ENCODE measurements at places on chromosomes 1 and 21.

DNA sequence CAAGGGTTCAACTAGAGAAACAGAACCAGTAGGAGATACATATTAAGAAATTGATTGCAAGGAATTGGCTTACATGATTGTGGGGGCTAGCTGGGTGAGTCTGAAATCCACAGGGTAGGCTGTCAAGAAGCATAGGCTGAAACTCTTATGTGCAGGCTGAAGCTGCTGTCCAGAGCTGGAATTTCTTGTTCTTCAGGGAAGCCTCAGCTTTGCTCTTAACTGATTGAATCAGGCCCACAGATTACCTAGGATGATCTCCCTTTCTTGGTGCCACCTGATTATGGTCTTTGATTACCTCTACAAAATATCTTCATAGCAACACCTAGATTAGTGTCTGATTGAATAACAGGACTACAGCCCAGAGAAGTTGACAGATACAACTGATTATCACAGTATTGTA, 22.5 kb upstream of the FRRS1 start:
- no peak for DNase-seq

GRCh38 chr1:96598416-96599168, 123.0 kb upstream of the PTBP2 start:
- DNase-seq = no peak

DNA sequence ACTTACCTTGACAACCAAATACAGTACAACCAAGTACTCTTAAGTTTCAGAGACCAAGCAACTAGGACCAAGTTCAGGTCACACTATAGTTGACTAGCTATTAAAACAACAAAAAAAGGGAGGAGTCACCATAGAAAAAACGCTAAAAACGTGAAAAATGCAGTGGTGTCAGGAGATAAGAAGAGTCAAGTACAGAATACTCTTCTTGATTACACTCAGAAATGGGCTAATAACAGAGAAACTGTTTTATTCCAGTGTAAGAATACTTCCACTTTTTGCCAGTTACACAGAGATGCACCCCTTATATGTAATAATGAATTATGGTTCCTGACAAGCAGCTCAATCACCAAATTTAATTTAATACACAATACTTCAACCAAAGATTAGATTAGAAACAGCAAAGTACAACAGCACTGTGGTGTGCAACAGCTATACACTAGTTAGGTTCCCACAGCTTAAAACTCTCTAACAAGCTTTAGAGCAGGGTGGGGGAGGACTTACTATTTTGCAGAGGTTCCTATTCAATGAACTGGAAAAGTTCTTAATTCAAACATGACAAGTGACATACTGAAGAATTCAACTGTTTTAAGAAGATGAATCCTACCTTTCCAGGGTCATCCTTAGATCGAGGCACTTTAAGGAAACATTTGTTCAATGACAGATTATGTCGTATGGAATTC, 70.4 kb downstream of the FOXJ3 start:
- DNase-seq = no peak

GRCh38 chr1:56148326-56149193, 430.8 kb downstream of the PLPP3 start:
- DNase-seq = no peak

DNA sequence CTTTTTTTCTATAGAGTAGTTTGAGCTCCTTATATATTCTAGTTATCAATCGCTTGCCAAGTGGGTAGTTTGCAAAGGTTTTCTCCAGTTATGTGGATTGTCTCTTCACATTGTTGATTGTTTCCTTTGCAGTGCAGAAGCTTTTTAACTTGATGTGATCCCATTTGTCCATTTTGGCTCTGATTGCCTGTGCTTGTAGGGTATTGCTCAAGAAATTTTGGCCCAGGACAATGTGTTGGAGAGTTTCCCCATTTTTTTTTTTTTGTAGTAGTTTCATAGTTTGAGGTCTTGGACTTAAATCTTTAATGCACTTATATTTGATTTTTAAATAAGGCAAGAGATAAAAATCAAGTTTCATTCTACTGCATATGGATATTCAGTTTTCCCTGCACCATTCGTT, 774.8 kb upstream of the ADAMTS5 start:
- no peak for DNase-seq

- no peak for DNase-seq
Observed at GRCh38 chr1:155300553-155301329, 497 bp downstream of the PKLR start.

- DNase-seq = no peak
Observed at GRCh38 chr1:159229260-159229885, 24.7 kb downstream of the ACKR1 start.

DNA sequence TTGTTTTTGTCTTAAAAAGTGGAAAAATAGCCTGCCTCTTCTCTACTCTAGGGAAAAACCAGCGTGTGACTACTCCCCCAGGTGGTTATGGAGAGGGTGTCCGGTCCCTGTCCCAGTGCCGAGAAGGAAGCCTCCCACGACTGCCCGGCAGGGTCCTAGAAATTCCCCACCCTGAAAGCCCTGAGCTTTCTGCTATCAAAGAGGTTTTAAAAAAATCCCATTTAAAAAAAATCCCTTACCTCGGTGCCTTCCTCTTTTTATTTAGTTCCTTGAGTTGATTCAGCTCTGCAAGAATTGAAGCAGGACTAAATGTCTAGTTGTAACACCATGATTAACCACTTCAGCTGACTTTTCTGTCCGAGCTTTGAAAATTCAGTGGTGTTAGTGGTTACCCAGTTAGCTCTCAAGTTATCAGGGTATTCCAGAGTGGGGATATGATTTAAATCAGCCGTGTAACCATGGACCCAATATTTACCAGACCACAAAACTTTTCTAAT, 35.0 kb upstream of the TDRD10 start:
- DNase-seq = peak; percentile 44

GRCh38 chr1:172135978-172136610, 284.4 kb upstream of the C1orf105 start:
- DNase-seq = no peak

- DNase-seq = no peak
Observed at GRCh38 chr1:160859166-160859565, 3.5 kb downstream of the CD244 start.

DNA sequence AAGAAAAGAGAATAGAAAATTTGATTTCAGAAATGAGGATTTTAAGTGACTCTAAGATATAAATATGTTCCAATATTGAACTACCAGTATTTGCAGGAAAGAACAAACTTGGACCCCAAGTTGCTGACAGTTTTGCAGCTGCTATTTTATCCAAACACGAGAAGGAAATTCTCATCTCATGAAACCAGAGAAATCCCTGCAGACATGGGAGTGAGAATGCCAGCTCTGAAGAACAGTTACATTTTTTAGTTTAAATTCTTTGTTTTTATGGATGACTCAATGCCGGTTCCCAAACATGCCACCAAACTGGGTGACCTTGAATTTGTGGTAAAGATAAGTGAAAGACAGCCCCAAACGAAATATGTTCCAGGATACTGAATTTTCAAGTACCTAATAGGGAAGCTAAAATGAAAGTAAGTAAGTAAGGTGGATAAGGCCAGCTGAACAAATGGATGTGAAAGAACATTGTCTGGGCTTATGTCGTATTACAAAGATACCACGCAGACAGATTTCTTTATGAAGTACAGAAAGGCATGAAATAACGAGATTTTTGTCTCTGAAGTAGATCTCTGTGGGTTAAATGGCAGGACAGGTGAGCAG, 19.9 kb downstream of the TLR5 start:
- DNase-seq = no peak

Data from GM20000 (cell line).